ENCODE measurements at places on chromosomes 2 and 18. TPM values are rescaled to one million over a fixed set of nuclear protein-coding genes. Genes with fewer than 3 reads are reported as not detected.

Gene CASP10
- 16.5 TPM for total RNA-seq

DNA sequence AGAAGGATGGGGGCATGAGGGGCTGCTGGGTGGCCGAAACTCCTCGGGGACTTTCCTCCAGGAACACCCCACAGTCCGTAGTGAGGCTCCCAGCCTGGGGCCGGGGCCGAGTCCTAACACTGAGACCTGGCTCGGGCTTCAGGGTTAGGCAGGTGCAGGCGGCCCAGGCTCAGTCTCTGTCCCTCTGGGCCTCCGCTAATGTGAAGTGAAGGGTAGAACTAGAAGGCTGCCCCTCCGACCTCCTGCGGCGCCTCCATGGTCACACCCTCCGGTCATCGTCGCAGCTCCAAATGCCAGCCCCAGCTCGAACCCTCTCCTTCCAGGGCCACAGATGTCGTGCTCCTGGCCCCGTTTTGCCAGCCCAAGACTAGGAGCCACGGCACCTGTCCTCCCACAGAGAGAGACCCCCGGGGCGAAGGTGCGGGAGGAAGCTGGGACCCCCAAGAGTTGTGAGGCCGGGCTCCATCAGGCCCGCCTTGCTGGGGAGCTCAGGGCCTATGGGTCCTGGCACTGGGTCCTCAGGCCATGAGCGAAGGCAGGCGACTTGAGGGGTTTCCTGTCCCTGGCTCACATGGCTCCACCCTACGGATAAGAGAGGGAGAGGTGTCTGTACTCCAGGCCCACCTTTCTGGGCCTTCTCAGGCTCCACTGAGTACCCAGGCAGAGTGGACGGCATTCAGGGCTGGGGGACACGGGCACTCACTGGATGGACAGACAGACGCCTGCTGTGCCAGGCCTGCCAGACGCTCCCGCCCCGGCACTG, 797 bp downstream of the ANO7 start:
- peaks cover 3% of the 10 kb centered on the region for H3K36me3 ChIP-seq
- H3K4me3 ChIP-seq = peak overlapping the region; percentile 34
- no peak for DNase-seq
- H3K27me3 ChIP-seq = no peaks in the 10 kb centered on the region

DNA sequence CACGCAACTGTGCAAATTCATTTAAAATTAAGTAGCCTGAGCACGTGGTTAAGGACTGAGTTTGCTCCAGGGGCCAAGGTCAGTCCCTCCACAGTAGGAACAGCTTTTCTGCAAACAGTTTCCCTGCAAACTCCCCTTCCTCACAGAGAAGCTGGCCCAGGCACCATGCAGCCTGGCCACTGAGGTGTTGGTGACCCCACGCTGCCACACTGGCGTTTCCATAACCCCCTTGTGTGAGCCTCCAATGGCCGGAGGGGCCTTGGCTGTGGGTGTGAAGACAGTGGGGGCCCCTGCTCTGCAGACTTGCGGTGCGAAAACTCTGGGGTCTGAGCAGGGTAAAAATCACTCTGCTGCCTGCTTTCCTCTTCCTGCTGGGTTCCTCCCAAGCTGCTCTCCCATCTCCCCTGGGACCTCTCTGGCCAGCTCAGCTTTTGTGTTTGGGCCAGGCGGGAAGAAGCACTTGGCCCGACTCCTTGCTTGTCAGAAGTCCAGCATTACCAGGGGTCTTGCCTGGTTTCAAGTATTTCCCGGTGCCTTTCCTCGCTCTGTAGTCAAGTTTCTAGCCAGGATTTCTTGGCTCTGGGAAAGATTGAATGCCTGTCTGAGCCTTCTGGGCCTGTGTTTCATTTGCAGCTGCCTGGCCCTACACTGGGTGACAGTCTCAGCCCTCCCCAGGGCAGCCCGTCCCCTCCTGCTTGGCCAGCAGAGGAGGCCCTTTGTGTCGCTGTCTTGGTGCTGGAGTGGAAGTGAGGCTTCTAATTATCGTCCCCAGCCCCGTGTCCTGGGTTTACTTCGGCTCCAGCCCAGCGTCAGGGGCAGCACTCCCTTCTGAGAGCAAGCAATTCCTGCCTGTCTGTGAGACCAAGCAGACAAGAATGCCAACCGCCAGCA, 131.4 kb upstream of the SLC1A4 start:
- no peak for DNase-seq
- H3K27ac ChIP-seq = peak overlapping the region; percentile 83
- peaks cover 22% of the 10 kb centered on the region for H3K4me1 ChIP-seq
- no peak overlapping the region for H3K4me3 ChIP-seq
- no peaks in the 10 kb centered on the region for H3K36me3 ChIP-seq
- no peaks in the 10 kb centered on the region for H3K27me3 ChIP-seq

Gene GNLY
- not detected for total RNA-seq

DNA sequence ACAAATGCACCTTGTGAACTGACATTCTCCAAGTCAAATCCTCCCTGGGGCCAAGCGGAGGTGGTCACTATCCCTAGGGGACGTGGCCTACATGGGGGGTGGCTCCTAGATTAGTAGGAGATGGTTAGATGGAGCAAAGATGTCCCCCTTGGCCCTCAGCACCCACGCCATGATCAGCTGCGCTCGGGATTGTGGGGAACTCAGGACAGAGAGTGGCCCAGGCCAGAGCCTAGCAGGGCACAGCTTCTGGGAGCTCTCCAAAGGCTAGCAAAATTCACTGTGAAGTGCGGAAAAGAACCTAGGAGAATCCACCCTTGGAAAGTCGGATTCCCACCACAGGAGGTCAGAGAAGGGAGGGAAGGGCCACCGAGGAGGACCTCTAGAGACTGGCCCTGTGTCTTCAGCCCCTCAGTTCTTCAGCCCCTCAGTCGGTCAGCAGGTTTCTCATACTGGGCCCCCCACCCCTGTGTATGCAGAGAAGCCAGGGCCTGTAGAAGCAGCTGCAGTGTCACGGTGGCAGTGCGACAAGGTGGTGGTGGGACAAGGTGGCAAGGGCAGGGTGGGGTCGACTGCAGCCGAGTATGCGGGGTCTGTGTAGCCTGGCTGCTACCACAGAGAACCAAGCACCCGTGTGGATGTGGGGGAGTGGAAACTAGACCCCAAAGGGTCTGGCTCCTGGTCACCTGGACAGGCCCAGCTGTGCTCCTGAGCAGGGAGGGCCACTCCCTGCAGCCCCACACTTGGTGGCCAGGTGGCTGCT, 18.4 kb downstream of the GPR55 start:
- H3K4me3 ChIP-seq = no peak overlapping the region
- no peak overlapping the region for H3K27ac ChIP-seq
- no peaks in the 10 kb centered on the region for H3K36me3 ChIP-seq
- peak; percentile 11 for DNase-seq
- H3K27me3 ChIP-seq = no peaks in the 10 kb centered on the region

Gene SRD5A2
- total RNA-seq = not detected

DNA sequence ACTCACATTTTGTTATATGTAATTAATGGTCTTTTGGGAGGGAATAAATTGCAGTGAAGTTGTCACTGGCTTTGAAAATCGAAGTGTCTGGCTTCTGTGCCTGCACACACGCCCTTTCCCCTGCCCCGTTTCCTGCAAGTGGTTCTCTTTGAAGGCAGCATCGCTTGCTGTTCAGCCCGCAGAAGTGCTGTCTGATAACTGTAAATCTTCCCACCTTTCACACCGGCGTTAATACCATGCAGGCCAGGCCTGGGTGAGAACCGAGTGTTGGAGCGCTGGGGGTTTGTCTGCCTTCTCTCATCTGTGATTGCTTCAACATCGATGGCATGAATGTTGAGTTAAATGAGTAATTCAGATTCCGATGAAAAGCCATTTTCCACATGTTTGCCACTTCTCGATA, 37.9 kb upstream of the RPL31 start:
- no peak for DNase-seq
- peaks cover under 1% of the 10 kb centered on the region for H3K4me1 ChIP-seq
- no peak overlapping the region for H3K4me3 ChIP-seq
- no peaks in the 10 kb centered on the region for H3K27me3 ChIP-seq

GRCh38 chr2:96756788-96757476, 3.8 kb upstream of the CNNM4 start:
- no peaks in the 10 kb centered on the region for H3K36me3 ChIP-seq
- no peak for DNase-seq
- H3K27me3 ChIP-seq = no peaks in the 10 kb centered on the region

- peaks cover 2% of the 10 kb centered on the region for H3K4me1 ChIP-seq
- DNase-seq = no peak
- no peak overlapping the region for H3K27ac ChIP-seq
- no peaks in the 10 kb centered on the region for H3K27me3 ChIP-seq
- no peak overlapping the region for H3K4me3 ChIP-seq
Measured at GRCh38 chr2:150595803-150596470, 108.5 kb upstream of the RND3 start.

DNA sequence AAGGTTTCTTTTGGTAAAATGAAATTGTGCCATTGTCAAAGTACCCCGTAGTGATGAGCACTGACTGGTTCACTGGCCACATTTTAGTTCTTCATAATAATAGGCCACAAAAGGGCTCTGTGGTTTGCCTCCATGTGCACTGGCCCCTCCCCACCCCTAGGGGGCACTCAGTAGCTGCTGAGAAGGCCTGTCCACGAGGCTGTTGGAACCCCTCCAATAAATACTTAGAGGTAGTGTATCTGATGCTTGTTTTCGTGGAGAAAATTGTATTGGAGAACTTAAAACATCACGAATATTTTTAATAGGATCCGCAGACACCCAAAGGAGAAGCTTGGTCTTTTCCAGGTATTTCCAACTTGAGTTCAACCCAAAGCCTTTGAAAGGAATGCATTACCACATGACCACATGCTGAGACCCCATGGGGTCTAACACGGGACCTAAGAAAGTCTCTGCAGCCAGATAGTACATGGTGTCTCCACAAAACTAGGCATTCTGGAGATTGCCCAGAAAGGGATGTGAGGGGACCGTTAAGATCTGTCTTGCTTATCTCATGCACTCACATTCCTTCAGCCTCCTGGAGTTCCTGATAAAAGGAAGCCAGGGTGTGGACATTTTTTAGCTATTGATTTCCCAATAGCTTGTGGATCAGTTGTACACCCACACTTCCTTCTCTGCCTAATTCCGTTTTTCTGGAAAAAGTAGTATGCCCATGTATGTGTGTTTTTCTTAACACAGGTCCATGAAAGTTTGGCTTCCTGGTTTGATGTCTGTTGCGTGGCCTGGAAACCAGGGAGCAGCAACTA, 28.5 kb upstream of the NOSTRIN start:
- H3K36me3 ChIP-seq = no peaks in the 10 kb centered on the region
- DNase-seq = peak; percentile 72
- no peaks in the 10 kb centered on the region for H3K27me3 ChIP-seq

GRCh38 chr2:201254081-201254730, 6.1 kb upstream of the CASP8 start:
- peak overlapping the region; percentile 41 for H3K27ac ChIP-seq
- H3K4me1 ChIP-seq = peaks cover 42% of the 10 kb centered on the region
- peak; percentile 43 for DNase-seq
- H3K27me3 ChIP-seq = no peaks in the 10 kb centered on the region
- H3K36me3 ChIP-seq = no peaks in the 10 kb centered on the region
- H3K4me3 ChIP-seq = no peak overlapping the region

- H3K36me3 ChIP-seq = no peaks in the 10 kb centered on the region
- DNase-seq = no peak
- peaks cover 17% of the 10 kb centered on the region for H3K4me1 ChIP-seq
- no peaks in the 10 kb centered on the region for H3K27me3 ChIP-seq
- no peak overlapping the region for H3K4me3 ChIP-seq
Measured at GRCh38 chr18:61991836-61992235, 99.0 kb upstream of the RNF152 start.

DNA sequence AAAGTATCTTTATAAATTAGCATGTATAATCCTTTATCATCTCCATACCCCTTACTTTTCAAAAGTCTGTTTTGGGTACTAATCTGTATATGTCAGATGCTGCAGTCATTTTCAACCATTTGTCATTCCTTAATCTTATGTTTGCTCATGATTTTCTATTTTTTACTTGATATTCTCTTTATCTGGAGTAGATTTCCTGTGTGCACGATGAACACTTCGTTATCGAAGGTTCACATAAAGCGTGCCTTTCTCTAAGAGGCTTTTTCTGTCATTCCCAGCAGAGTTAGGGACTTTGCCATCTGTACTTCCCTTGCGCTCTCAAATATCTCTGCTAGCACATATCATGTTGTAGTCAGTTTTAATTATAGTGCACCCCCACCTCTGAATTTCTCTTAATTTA, 123.2 kb downstream of the BIRC6 start:
- no peak overlapping the region for H3K27ac ChIP-seq
- no peaks in the 10 kb centered on the region for H3K27me3 ChIP-seq
- no peaks in the 10 kb centered on the region for H3K4me1 ChIP-seq
- no peak for DNase-seq

- H3K27me3 ChIP-seq = no peaks in the 10 kb centered on the region
- no peak overlapping the region for H3K27ac ChIP-seq
- no peaks in the 10 kb centered on the region for H3K4me1 ChIP-seq
Measured at GRCh38 chr2:41741951-41742595, 305.7 kb upstream of the PKDCC start.

Gene SERPINB7
- total RNA-seq = not detected

GRCh38 chr18:12606592-12607315, 51.2 kb downstream of the SPIRE1 start:
- no peaks in the 10 kb centered on the region for H3K4me1 ChIP-seq
- no peaks in the 10 kb centered on the region for H3K36me3 ChIP-seq
- peak; percentile 45 for DNase-seq
- no peaks in the 10 kb centered on the region for H3K27me3 ChIP-seq

DNA sequence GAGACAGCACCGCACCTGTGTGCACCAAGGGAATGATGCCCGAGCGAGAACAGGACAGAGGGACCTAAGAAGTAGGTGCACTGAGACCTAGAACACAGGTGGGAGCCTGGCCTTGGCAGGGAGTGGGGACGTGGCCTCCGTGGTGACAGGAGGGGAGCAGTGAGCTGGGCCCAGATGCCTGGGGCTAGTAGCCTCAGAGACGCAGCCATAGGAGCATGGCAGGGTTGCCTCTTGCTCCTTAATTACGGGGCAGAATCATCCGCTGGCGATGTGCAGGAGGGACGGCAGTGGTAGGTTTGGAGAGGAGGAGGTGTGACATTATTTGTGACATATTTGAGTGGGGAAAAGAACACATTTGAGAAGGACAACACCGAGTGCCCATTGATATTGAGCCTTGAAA, 57.0 kb upstream of the HPCAL1 start:
- no peak overlapping the region for H3K4me3 ChIP-seq
- H3K27ac ChIP-seq = no peak overlapping the region
- DNase-seq = no peak
- no peaks in the 10 kb centered on the region for H3K27me3 ChIP-seq

DNA sequence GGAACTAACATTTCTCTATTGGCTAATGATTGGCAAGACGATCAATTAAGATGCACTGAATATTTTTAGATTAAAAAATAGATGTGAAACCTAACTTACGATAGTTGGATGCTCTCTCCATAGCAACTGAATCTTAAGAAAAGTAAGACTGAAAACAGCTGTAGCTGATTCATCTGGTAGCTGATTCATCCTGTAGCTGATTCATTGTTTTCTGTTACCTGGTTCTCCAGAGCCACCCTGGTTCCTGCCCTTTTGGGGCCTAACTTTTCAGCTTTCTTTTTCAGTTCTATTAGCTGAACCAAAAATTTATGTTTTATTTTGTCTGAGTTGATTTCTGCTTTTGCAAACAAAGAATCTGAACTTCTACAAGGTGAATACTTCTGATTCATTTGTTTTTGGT, 22.7 kb upstream of the SPR start:
- H3K4me1 ChIP-seq = peaks cover 13% of the 10 kb centered on the region
- H3K27me3 ChIP-seq = peaks cover 42% of the 10 kb centered on the region
- no peak for DNase-seq
- H3K27ac ChIP-seq = no peak overlapping the region
- H3K36me3 ChIP-seq = no peaks in the 10 kb centered on the region
- H3K4me3 ChIP-seq = no peak overlapping the region

GRCh38 chr18:3129053-3129864, 90.5 kb downstream of the MYOM1 start:
- H3K4me3 ChIP-seq = no peak overlapping the region
- peak; percentile 94 for DNase-seq
- H3K27me3 ChIP-seq = no peaks in the 10 kb centered on the region
- H3K36me3 ChIP-seq = no peaks in the 10 kb centered on the region
- H3K27ac ChIP-seq = no peak overlapping the region

Gene LRRC30
- not detected for total RNA-seq

Data from stomach (tissue), 19 donors.